ENCODE measurements at places on chromosomes 7 and 10. TPM values are rescaled to one million over a fixed set of nuclear protein-coding genes. Genes with fewer than 3 reads are reported as not detected.

GRCh38 chr10:102614888-102615287, 29.4 kb upstream of the TRIM8 start:
- DNase-seq: no peak

DNA sequence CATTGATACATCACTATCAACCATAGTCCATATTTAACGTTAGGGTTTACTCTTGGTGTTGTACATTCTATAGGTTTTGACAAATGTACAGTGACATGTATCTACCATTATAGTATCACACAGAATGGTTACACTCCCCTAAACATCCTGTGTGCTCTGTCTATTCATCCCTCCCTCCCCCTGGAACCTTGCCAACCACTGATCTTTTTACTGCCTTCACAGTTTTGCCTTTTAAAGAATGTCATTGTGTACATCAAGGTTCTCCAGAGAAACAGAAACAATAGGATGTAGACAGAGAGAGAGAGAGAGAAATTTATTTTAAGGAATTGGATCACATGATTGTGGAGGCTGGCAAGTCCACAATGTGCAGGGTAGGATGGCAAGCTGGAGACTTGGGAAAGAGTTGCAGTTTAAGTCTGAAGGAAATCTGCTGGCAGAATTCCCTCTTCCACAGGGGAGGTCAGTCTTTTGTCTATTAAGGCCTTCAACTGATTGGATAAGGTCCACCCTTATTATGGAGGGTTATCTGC, 45.1 kb upstream of the CCNJ start:
- no peak for DNase-seq

- no peak for DNase-seq
Measured at GRCh38 chr7:17227766-17228490, 70.5 kb upstream of the AHR start.

DNA sequence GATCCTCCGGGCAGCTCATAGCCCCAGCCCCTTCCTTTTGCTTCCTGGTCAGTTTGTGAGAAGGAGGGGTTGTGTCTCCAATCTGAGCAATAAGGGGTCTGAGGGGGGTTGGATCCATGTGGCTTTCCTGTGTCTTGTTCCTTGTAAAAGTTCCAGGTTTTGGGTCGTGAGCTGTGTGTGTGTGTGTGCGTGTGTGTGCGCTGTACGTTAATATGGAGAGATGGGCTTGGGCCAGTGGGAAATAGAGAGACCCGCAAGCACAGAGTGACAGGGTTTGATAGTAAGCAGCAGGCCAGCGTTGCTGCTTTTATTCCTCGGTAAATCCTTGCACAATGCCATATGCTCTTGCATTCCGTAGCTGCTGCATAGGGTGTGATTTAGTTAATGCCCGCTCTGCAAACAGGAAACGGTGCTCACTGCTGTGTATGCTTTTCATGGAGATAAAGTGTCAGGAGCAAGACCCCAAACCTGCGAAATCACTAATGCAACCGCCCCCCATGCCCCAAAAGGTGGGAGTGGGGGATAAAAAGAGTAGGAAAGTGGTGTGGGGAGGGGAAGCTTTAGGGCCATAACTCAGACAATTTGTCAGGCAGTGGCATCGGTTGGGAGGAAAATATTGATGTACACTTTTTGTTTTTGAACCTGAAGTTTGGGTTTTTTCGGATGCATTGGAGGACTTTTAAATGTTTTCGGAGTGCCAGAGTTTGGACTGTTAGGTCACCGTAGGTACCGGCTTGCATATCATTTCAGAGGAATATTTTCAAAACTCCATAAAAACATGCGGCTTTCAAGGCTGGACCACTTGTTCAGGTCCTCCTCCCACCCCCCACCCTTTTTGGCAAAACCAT, 108.7 kb downstream of the TCF7L2 start:
- no peak for DNase-seq

DNA sequence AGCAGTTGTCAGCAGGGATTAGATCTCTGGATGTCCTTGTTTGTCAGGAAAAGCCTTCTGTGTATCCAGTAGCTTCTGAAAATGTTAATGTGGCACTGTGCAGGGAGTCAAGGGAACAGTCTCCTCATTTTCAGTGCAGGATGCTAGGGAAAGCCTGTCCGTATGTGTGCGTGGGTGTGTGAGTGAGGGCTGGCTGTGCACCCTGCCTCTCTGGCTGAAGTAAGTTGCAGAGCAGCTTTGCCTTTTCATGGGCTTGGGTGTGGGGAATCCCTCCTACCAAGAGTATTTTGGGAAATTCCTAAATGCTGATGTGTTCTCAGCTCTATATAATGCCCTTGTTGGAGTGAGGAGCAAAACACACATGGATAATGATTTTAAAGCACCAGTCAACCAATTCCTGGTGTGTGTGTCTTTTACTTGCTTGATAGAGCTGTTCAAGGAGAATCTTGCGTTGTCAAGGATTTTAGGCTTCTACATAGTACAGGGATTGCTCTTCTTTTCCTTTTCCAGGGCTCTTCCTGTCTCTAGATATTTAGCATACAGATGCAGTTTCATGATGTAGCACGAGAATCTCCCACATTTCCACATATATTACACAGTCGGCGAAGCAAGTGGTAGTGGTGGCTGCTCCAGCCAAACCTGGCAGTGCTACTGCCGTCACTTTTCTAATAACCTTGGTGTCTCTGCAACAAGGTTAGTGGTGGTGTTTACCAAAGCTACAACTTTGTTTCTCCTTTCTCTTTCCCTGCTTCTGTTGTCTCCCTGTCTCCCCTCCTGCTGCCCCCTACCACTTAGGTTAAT, 92.8 kb downstream of the MCU start:
- no peak for DNase-seq

DNA sequence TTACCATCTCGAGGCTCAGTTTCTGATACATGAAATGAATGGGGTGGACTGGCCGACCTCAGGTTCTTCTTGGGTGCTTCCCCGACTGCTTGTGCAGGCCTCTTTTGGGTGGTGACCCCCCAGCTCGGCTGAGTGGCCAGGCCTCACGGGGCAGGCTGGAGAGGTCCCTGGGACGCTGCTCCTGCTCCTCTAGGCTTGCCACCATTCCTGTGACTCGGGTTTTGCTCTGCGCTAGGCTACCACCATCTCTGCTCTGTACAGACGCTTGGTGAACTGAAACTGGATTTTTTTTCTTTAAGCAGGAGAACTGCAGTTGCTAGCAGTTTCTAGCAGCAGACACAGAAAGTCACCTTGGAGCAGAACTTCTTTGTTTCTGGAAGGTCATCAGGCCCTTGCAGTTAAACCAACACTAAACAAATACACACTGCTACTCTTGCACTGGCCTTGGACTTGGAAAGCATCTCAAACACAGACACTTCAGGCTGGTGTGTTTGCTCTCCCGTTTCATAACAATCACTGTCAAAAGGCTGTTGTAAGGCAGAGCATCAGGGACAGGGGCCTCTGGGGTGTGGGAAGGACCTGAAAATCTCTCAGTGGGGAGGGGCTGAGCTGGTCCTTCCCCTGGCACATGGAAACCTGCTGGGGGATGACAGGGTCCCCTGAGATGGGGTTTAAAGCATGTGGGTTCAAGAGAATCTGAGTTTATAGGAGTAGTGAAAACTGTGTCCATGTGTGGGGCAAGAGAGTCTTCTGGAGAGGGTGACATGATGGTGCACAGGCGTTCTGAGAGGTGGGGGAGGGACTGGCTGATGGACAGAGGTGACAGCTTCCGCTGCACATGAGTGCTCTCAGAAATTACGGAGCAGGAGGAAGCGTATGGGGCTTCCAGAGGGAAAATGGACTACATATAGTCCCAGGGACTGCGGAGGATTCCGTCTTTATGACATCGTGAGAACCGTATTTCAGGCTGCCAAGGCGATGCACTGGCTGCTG, 35.0 kb upstream of the GIMAP8 start:
- peak; percentile 55 for DNase-seq

DNA sequence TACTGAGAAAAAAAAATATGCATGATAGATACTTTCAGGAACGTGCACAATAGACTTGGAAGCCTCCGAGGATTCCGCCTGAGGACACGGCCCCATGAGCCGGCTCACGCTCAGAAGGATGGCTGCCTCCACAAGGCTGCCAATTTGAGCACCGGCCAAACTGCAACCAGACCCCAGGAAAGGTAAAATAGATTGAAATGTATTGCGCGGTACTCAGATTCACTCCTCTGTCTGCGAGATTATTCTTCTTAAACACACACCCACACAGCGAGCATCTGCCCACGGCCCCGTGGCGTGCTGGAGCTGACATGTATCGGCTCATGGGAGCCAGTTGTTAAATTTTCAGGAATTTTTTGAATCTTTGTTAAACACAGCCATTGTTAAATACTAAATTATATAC, 653.2 kb upstream of the MKI67 start:
- no peak for DNase-seq

DNA sequence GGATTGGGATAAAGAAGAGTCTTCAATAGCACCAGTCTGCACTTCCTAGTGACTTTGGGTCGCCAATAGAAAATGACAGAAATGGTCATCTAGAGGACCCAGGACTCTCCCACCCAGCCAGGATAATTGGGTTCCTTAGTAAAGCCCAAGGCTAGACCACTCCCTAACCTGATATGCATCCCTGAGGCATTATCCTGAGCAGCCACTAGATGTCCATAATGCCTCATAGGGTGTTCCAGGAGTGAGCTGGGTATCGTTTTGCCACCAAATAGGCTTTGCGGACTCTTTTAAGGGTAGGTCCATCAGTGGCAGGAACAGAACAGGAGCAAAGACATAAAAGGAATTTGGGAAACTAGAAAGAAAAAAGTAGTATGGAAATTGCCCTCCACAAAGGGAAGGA, 4.5 kb upstream of the LRRC4 start:
- DNase-seq: no peak

DNA sequence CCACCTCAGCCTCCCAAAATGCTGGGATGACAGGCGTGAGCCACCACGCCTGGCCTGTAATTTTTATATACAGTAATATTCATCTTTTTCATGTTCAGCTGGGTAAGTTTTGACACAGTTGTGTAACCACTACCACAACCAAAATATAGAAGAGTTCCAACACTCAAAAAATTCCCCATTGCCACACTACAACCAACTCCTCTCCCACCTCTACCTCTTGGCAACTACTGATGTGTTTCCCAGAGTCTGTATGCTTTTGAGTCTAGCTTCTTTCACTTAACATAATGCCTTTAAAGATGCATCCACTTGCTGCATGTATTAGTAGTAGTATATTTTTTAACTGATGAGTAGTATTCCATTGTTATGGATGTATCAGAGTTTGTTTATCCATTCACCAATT, 90.7 kb downstream of the SRPK2 start:
- no peak for DNase-seq

DNA sequence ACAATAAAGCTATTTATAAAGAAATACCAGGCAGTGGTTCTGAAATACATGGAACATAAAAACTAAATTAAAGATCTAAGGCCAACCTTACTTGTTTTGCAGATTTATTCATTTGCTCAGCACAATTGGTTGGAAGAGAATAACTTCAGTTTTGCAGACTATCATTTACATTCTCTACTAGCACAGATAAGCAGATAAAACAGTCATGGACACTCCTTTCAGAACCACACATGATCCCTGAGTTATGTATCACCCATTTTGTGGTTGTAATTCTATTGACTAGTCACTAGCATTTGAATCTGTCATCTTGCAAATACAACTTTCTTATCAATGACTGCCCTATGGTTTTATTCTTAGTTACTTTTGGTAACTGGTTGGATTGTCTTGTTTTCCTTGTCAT, 45.1 kb downstream of the PRKAR2B start:
- no peak for DNase-seq

- DNase-seq: no peak
Measured at GRCh38 chr7:55555160-55555559, 17.1 kb downstream of the VOPP1 start.

- peak; percentile 39 for DNase-seq
Measured at GRCh38 chr10:130350996-130351395, 214.8 kb downstream of the GLRX3 start.

GRCh38 chr7:132213583-132213982, 362.7 kb downstream of the PLXNA4 start:
- no peak for DNase-seq

DNA sequence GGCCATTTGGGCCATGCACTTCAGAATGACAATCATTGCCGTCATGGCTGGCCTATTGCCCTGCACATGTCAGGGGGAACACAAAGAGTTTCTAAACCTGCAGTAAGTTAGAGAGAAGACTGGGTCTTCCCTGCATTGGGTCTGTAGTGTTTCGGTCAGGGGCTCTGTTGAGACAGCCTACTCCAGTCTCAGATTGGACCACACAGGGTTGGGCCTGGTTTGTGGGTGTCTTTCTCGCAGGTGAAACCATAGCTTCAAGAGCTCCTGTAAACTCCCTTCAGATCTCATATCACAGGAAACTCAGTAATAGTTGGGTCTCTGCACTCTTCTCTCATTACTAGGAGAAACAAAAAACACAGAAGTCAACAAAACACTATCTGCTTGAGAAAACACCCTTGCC, 7.3 kb upstream of the TARP start:
- DNase-seq: no peak

Gene CARD11
- 0.42 TPM for total RNA-seq

Gene ADAMTS14
- 0.61 TPM for total RNA-seq

Gene MACC1
- 7.4 TPM for total RNA-seq

Gene CLDN12
- 20.1 TPM for total RNA-seq

Gene FAM13C
- total RNA-seq: 4.4 TPM

Gene SCIN
- total RNA-seq: 3.9 TPM

Gene GNGT1
- not detected for total RNA-seq

Gene IDI2
- total RNA-seq: not detected

Gene SRRM3
- 4.8 TPM for total RNA-seq

Gene PLAC9
- 94.2 TPM for total RNA-seq

Gene RADIL
- total RNA-seq: 6.1 TPM

Gene LFNG
- 43.8 TPM for total RNA-seq

Gene LHFPL3
- total RNA-seq: not detected

Gene BAIAP2L1
- 4.6 TPM for total RNA-seq

Gene SLC37A3
- 45.6 TPM for total RNA-seq

Gene ZNF727
- total RNA-seq: 4.1 TPM

Gene PGAM2
- not detected for total RNA-seq

Gene PPIA
- 1,211 TPM for total RNA-seq

Gene ADRA2A
- total RNA-seq: 187 TPM

Gene IGFBP1
- total RNA-seq: not detected

Data from mesenteric fat pad (tissue), 1 donor.